ENCODE measurements at places on chromosomes 7 and 10.
A peak's percentile ranks its signal among the peaks of the same experiment; 100 is the strongest.

DNA sequence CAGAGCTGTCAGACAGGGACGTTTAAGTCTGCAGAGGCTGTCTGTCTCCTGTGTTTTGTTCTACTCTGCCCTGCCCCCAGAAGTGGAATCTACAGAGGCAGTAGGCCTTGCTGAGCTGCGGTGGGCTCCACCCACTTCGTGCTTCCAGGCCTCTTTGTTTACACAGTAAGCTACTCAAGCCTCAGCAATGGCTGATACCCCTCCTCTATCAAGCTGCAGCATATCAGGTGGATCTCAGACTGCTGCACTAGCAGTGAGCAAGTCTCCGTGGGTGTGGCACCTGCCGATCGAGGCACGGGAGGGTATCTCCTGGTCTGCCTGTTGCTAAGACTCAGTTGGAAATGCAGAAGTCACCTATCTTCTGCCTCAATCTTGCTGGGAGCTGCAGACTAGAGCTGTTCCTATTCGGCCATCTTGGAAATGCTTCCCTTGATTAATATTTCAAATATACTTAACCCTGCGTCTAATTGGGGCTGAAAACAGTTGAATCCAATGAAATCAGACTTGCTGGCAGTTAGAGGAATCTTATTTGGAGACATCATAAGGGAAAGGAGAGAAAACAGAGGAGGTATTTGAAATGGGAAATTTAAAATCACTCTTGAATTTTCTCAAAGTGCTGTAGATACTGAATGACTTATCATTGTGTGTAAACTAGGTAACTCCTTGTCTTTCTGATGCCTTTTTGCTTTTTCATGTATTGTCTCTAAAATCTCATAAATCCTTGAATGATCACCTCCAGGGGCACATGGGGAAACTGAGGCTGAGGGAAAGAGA, 13.8 kb upstream of the CYP3A5 start:
- no peak for DNase-seq

GRCh38 chr10:124283215-124283948, 135.3 kb downstream of the OAT start:
- no peak for DNase-seq

DNA sequence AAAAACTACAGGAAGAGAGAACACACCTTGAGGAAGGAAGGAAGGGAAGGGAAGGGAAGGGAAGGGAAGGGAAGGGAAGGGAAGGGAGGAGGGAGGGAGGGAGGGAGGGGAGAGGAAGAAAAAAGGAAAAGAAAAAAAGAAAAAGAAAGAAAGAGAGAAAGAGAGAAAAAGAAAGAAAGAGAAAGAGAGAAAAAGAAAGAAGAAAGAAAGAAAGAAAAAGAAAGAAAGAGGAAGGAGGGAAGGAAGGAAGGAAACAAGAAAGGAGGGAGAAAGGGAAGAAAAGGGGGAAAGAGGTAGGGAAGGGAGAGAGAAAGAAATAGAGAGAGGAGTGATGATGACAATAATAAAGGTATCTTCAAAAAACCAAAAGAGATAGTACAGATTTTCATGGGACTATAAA, 12.3 kb upstream of the PLXNA4 start:
- DNase-seq = no peak

DNA sequence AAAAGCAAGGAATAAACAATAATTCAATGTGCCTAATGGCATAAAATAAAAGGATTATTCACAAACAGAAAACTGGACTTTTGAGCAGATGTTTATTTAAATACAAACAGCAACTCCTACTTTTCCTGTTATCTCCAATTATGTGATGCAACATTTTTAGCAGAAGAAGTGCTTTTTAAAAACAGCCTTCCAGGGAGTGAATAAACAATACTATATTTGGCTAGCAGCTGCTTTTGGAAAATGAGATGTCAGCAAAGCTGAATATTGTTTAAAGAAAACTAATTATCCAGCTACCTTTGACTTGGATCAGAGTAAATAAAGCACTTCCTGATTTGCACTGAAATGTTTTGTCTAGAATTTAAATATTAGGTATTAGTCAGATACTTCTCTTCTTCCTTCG, 23.2 kb downstream of the CDK1 start:
- no peak for DNase-seq

- no peak for DNase-seq
Measured at GRCh38 chr10:23897861-23898260, 311.1 kb upstream of the KIAA1217 start.

DNA sequence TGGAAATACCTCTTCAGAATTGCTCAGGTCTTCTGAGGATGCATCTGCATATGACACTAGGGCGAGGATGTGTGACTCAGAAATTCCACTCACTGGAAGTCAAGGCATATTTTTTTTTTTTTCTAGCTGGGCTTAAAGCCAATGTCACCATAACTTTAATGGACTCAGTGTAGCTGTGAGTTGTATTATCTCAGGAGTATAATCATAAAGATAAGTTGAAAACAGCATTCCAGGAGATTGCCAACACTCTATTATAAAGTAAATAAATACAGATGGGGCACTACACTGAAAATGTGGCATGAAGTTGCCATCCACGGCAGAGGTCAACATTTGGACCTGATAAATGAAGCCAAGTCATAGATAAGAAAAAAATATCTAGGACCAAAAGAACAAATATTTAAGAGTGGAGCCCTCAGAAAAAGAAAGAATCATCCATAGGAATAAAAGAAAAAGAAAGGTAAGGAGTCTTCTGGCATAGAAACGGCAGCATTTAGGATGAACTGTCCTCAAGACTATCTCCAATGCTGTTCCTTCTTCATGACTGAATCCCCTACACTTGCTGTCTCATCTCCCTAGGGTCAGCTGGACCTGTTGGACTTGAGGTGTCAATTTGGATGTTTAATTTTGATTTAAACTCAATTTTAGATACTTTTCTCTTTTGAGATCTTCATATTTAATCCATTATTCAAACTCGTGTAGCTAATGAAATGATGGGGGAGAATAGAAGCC, 72.9 kb upstream of the CAV2 start:
- no peak for DNase-seq

DNA sequence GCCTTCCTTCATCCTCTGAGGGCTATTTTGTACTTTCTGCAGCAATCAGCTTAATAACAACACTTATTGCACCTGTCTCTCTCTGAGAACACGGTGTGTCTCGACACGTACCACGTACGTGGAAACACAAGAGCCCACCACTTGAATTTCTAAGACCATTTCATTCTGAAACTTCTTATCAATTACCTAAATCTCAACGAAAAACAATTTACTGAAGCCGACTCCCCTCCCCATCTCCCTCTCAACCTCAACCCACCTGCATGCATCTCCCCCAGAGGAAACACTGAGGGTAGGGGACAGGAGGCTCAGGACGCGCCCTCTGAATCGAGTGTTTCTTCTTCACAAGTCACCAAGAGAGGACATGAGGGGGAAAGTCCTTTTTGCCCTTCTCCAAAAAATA, 278.6 kb downstream of the USP6NL start:
- DNase-seq = no peak

DNA sequence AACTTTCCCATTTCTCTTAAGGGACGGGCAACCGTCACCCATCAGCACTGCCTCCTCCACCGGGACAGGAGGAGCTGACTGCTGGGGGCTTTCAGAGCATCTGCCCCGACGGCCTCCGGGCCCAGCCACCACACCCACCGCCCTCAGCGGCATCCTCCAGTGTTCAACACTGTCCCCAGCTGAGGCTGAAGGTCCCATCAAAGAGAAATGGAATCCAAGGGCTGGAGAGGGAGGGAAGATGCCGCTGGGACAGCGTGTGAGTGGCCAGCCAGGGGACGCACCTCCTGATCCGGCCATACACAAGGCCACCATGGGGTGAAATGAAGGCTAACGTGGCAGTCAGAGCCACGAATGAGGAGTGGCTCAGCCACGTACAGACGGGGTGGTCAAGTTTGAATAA, 153.6 kb upstream of the PPP2R2D start:
- DNase-seq = no peak

DNA sequence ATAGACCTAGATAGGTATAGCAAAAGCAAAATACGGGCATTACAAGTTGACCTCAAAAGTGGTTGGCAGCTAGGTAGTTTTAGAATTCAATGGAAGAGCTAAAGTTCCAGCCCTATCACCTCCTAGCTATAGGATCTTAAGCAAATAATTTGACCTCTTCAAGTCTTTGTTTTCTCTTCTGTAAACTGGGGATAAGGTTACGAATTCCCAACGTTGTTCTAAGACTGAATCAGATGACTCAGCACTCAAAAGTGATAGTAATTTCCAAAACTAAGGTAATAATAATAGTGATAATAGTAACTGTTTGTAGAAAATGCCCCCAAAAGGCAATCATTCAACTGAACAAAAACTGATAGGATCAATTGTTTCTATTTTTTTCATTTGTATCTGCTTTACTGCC, 445.2 kb downstream of the KCNMA1 start:
- DNase-seq = no peak

DNA sequence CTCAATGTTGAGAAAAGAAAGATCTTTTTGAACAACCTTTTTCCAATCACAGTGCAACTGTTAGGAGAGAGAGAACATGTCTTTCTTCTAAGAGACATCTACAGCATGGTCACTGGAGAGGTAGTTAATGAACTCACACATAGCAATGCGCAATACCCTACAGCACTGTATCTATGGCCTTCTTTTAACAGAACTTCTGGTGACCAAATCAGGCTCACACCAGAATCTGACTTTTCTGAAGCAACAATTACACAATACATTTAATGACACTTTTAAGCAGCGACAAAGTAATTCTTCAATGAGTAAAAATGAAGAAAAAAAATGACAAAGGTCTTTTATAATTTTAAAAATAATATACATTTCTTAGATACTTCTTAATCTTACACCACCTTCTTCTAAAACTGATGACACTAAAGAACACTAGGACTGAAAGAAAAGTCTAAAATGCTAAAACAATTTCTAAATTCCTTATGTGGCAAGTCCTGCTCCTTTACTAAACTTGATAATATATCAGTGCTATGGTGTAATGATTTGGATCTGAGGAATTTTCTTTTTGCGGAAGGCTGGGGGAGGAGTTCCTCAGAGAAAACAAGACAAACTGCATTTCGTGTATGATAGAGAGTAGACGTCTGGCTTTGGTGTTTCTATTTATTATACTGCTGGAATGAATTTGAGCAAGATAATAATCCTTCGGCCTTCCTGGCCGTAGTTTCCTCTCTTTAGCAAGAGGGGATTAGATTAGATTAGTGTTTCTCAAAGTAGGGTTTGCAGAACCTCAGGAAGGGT, 166.3 kb downstream of the ZNF438 start:
- DNase-seq = no peak

DNA sequence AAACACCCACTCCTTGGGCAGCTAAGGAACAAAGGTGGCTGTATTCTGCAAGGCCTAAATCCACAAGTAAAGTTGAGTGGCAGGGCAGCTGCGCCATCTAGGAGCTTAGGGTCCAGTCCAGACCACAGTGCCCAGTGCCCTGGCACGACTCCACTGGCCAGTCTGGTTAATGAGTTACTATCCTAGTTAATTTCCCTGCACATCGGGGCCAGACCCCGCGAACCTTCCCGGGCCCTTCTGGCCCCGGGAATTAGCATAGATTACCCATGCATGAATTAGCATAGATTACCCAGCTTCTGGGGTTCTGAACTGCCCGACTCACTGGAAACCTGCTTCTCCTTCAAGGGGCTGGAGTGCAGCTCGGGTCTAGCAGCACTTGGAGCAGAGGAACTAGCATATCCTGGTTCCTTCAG, 3.2 kb upstream of the EMX2 start:
- no peak for DNase-seq

GRCh38 chr10:14547816-14548215, 217.1 kb upstream of the FRMD4A start:
- no peak for DNase-seq

DNA sequence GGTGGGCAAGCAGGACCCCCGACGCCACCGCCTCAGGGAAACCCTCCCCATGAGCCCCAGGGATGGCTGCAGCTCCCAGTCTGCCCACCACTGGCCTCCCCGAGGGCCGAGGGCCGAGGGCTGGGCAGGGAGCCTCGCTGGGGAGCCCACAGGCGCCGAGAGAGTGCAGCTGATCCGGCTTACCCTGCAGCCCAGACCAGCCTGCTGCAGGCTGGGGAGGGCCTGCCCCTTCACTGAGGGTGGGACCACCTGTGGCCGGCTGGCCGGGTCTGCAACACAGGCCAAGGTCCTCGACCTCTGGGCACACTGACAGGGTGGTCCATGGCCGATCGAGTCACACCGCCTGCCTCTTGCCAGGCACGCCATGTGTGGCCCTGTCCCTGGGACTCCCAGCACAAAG, 27.3 kb upstream of the ADGRA1 start:
- no peak for DNase-seq

- DNase-seq = no peak
Measured at GRCh38 chr10:10847387-10847786, 170.3 kb upstream of the CELF2 start.

GRCh38 chr10:5976512-5977470, 552 bp downstream of the IL15RA start:
- DNase-seq = peak; percentile 60

DNA sequence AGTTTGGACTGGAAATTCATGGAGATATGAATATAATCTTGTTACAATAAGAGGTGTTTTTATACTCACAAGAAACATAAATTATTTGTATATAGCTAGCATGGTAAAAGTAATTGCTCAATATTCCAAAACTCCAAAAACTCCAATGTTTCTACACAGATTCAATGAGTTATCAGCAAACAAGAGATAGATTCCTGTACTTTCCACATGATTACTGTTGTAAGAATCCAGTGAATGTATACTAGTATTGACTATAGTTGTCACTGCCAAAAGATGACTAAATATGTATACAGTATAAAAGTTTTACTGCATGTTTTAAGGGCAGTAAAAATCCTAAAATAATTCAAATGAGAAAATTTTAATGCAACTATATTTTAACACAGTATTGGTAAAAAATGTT, 10.7 kb downstream of the ATOH7 start:
- peak; percentile 31 for DNase-seq

GRCh38 chr10:7192061-7192460, 218.8 kb downstream of the SFMBT2 start:
- no peak for DNase-seq

DNA sequence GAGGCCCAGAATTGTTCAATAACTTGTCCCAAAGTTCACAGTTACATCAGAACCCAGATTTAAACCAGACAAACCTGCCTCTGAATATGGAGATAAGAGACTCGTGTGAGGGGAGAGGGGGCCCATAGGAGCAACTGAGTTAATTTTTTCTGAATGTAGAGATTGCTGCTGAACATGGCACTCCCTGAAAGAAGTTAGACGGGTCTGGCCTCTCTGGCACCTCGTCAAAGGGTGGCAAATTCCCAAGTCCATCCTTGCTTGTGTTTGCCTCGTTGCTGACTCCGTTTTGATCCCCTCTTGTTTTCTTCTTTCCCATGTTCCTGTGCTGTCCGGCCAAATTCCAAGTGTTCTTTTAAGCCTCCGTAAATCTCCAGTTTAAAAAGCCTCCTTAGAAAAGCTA, 35.2 kb upstream of the YAE1 start:
- no peak for DNase-seq

- no peak for DNase-seq
Measured at GRCh38 chr10:131238669-131239280, 72.7 kb downstream of the TCERG1L start.

- no peak for DNase-seq
Measured at GRCh38 chr7:131959106-131959812, 402.8 kb upstream of the PODXL start.
